ENCODE measurements at places on chromosomes 11 and 22.

GRCh38 chr11:94031625-94032024 is 10.5 kb downstream of the HEPHL1 start:
- no peak for DNase-seq

DNA sequence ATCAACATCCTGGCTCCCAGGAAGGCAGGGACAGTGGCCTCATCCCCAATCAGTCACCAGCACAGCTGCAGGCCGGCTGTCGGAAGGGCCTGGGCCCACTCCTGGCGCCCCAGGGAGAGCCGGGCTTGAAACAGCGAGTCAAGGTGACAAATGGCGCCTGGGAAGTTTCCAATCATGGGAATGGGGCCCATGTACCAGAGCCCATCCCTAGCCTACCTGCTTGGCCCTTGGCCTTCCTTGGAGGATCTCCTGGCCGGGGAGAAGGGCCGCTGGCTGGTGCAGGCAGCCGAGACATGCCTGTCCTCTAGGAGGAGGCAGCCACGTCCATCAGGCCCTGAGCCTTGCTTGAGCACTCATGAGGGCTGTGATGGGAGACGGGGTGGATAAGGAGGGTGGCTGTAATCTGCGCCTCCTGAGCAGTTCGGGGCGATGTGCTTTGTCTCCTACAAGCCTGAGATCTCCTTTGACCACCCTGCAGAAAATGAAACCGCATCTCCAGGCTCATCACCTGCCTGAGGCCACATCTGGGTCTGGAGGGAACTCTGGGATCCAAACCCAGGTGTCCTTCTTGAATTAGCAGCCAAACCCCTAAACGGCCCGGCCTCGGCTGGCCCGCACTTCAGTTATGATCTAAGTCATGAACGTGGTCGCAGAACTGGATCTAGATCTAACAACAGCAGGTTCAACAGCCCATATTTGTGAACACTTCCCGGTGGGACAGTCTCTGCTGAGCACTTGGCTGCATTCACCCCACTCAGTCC is 862.0 kb downstream of the TBC1D22A start:
- no peak for DNase-seq

- no peak for DNase-seq
These were observed 14.4 kb downstream of the PPM1F start for GRCh38 chr22:21938071-21938822.

DNA sequence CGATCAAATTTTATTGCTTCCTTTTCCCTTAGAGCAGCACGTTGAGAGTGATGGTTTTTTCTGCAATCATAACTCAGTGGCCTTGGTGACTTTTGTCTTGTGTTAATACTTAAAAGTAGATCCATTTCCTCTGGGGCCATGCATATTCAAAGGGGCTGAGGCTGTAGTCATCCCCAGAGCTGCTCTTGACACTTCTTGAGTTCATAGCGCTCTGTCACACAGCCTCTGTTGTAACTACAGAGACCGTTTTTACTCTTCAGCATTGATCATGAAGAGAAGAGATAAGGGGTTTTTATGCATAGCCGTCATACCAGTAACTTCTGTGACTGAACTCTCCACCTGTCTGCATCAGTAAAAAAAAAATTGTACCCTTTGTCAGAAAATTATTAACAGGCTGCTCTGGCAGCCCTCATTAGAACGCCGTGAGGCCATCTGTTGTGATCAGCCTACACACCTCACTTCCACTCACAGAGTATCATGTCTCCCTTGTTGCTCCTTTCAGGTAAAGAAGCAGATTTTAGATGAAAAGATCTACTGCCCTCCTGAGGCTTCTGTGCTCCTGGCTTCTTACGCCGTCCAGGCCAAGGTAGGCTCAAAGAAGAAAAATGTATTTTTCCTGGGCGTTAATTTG is 38.4 kb downstream of the NF2 start:
- no peak for DNase-seq

DNA sequence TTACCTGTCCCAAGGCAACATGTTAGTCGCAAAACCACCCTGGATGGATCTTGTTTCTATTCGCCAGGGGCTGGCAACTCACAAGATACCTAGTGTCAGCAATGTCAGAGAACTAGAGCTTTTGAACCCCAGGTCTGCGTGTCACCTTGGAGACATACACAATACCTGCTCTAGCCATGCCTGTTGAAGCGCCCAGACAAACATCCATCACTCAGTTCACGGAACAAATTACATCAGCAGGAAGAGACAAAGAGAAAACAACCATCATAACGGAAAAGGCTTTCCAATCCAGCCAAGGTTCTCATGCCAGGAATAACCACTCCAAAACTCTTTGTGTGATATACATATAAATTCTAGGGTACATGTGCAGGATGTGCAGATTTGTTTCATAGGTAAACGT is 2.2 kb downstream of the CD59 start:
- no peak for DNase-seq

GRCh38 chr22:45832959-45833580 is 143.9 kb downstream of the WNT7B start:
- DNase-seq, result no peak

DNA sequence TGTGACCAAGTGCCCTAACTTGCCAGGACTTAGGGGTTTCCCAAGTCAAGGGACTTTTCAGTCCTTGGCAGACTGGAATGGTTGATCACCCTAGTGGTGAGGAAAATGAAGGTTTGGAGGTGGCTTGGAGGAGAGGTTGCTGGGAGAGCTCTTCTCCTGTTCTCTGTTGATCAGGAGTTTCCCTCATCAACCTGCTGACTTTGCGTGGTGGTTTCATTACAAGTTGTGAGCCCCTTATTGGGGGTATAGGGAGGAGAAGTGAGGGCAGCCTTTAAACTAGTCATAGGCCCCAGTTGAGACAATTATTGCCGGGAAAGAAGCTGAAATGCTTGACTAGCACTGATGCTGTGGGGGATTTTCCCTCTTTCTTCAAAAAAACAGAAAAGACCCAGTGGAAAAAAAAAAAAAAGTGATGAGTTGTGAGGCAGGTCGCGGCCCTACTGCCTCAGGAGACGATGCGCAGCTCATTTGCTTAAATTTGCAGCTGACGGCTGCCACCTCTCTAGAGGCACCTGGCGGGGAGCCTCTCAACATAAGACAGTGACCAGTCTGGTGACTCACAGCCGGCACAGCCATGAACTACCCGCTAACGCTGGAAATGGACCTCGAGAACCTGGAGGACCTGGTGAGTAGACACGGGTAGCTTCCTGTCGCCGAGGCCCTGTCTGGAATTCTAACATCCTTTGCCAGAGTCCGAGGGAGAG is at the start of gene CXCR5:
CXCR5 (plus strand) TSS at position 525 of the 704 bp plus-strand sequence; CDS start at position 575, 50 bp downstream.
- DNase-seq, result no peak

DNA sequence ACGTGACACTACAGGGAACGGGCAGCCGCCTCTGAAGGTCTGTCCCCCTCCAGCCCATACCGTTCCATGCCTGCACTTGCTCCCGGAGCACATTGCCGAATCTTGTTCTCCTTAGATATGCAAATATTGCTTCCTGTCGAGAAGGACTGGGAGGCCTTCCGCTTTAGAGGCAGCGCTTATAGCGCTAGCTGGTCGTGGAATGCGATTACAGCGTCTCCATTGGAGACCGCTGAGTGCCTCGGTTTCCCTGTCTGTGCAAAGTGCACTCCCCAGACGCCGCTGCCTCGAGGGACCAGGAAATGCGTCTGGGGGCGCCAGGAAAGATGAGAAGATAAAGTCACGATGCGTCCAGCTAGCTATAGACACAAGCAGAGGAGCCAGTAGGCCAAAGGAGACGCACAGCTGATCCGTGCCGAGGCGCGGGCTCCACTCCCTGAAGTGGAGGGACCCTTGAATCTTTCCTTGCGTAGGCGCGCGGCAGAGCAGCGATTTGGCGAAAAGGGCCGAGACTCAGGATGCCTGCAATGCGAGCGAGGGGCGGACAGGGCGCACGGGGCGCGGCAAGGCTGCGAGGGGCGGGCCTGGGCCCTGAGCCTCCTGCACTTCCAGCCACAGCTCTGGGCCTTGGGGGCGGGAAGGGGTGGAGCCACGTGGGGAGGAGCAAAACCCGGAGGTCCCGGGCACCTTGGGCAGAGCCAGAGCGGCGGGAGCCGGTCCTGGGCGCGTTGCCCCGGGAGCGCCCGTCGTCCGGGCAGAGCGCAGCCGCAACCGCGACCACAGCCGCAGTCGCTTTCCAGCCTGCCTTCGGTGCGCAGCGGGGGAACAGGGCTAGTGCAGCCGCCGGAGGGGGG is at the start of gene RASSF10:
RASSF10 (plus strand) TSS at position 692 of the 851 bp plus-strand sequence. CDS start 261 bp downstream, outside the sequence.
- no peak for DNase-seq

DNA sequence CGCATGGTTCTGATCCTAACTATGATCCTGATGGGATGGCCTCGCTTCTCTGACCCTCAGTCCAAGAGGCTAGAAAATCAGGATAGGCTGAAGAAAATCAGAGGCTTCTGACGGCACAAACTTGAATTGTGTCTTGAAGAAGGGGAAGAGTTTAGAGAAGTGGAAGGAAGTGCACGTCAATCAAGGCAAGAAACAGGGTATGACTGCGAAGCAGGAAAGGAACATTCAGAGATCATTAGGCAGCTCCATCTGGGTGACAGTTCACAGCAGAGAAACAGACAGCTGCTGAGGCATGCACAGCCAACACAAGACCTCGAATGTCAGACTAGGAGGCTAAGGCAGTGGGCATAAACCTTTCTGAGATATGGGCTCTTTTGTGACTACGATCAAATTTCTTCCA is 29.3 kb downstream of the CLPB start:
- no peak for DNase-seq

DNA sequence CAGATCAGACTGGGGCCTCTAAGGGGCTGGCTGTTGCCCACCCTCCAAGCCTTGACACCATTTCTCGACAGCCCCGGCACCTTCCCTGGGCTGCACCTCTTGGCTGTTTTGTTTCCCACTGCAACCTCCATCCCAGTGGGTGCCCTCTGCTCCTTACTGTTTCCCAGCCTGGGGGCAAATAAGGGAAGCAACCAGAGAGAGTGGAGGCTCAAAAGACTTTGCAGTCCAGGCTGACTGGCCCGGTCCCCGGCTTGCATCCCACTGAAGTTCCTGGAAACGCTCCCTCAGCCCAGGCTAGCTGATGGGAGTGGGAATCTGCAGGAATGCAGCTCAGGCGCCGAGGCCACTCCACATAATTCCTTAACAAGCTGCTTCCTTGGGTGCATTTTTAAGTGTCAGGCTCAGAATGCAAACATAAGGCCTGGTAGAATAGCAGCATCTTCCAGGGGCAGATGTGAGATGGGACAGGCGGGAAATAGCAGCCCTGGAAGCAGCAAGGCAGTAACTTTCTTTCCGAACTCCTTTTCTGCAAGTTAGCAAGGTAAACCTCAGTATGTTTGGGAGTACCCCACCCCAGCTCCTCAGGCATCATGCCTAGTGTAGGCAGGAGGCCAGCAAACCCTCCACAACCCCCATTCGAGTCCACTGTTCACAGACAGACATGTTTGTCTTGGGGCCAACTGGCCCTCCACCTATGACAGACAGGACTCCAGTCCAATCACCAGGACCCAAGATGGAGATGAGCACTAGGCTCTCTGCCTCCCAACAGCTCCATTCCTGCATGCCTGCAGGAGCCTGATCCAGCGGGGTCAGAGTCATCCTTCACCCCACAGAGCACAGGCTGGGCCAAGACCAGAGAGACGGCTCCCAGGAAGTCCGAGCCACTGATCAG is 39.3 kb downstream of the RPL27A start:
- no peak for DNase-seq

DNA sequence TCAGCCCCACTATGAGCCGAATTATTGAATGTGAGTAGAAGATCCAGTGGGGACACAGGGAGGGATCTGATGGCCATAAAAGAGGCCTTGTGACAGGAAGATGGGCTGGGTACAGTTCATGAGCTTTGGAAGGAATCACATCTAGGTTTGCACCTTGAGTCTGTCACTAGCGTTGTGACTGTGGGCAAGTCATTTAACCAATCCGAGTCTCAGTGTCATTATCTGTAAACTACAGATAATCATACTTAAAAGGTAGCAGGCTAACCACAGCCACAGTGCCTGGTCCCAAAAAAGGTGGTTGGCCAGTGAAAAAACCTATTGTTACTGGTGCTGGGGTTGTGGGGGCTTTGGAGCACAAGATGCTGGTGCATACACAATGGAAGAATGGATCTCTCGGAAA is 3.8 kb downstream of the HEPN1 start:
- DNase-seq, result no peak

DNA sequence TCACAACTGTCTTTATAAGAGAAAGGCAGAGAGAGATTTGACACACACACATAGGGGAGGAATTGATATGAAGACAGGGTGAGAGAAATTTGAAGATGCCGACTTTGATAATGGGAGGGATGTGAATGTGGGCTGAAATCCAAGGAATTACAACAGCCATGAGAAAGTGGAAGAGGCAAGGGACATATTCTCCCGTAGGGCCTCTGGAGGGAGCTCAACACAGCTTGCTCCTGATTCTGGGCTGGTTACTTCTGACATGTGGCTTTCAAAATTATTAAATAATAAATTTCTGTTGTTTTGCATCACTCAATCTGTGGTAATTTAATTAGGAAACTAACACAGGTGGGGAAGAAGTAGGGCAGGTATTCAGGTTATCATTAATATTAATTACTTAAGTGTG is 282.9 kb downstream of the LUZP2 start:
- no peak for DNase-seq

GRCh38 chr22:32932176-32932575 is 126.0 kb downstream of the SYN3 start:
- DNase-seq, result no peak
